ENCODE measurements at places on chromosomes 16 and 17. TPM values are rescaled to one million over a fixed set of nuclear protein-coding genes. Genes with fewer than 3 reads are reported as not detected.

DNA sequence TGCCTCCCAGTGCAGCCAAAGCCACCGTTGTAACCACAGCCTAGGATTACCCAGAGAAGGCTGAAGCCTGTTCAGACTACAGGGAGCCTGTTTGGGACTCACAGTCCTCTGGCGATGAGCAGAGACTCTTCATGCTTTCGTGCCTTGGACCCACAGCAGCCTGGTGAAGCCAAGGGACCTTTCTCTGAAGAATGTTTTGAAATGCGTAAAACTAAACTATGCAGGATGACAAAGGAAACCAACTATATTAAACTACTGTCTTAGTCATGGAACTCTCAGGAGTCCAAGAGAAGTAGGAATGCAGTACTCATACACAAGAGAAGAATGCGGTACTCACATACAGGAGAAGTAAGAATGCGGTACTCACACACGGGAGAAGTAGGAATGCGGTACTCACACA lies 20.9 kb downstream of the ABR start:
- no peak for DNase-seq

- no peak for DNase-seq
These were observed 253.4 kb downstream of the SHISA9 start for GRCh38 chr16:13154799-13155198.

DNA sequence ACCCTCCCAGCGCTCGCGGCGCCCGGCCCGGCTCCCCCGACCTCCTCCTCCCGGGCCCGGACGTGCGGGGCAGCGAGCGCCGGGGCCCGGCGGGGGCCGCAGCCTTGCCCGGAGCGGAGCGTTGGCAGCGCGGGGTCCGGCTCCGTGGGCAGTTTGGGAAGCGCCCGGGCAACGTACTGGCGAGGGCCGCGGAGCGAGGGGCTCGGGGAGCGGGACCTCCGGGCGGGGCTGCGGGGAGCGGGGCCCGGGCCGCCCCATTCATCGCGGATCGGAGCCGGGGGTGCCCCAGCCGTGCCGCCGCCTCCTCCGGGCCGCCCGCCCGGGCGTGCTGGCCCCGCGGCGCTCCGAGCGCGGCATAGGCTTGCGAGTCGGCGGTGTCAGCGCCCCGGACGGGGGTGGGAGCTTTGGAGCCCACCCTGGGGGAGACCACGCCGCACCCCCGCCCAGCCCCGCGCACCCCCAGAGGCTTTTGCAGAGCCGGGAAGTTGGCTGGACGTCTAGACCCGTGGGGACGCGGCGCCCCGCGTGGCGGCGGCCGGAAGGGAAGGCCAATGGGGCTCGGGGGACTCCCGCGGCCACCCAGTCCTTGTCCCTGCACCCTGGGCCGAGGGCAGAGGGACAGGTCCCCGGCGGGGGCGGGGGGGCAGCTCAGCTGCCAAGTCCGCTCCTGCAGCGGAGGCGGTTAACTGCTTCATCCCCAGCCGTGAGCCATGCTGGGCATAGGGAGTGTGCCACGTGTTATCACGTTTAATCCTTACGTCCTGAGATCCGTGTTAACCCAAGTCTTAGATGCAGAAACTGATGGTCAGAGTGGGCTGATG lies 852 bp downstream of the ZNF469 start:
- peak; percentile 27 for DNase-seq

DNA sequence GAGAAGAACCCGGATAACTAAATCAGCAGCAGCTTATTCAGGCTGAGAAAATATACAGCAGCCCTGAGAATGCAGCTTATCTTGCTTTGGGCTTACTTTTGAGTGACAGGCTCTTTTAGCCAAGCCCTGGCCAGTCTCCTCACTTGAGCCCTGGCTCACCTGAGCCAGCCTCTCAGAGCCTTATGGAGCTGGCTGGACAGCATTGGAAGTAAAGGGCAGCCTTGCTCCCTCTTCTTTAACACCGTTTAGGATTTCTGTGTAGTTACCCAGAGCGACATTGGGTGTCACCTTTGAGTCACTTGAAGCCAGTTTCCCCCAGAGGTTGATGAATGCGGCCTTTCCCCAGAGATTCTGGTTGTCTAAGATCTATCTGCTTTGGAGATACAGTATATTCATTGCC lies 7.7 kb upstream of the NPIPB2 start:
- peak; percentile 9 for DNase-seq

DNA sequence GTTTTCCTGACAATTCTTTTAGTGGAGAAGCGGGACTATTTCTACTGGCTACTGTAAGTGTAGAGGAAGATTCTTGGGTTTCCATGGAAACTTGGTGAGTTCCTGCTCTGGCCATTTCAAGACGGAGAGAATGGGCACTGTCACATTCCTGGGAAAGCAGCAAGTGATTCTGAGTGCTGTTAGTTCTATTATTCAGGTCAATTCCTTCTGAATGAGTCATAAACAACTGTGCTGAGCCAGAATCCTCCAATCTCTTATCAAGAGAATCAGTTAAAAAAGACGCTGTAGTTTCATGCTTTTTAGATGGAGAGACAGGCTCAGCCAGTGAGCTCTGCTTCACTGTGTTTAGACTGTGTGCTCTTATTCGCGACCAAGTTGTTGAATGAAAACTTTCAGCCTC lies 19.6 kb downstream of the AKAP10 start:
- no peak for DNase-seq

- no peak for DNase-seq
These were observed 12.6 kb downstream of the UTS2R start for GRCh38 chr17:82384051-82384729.

DNA sequence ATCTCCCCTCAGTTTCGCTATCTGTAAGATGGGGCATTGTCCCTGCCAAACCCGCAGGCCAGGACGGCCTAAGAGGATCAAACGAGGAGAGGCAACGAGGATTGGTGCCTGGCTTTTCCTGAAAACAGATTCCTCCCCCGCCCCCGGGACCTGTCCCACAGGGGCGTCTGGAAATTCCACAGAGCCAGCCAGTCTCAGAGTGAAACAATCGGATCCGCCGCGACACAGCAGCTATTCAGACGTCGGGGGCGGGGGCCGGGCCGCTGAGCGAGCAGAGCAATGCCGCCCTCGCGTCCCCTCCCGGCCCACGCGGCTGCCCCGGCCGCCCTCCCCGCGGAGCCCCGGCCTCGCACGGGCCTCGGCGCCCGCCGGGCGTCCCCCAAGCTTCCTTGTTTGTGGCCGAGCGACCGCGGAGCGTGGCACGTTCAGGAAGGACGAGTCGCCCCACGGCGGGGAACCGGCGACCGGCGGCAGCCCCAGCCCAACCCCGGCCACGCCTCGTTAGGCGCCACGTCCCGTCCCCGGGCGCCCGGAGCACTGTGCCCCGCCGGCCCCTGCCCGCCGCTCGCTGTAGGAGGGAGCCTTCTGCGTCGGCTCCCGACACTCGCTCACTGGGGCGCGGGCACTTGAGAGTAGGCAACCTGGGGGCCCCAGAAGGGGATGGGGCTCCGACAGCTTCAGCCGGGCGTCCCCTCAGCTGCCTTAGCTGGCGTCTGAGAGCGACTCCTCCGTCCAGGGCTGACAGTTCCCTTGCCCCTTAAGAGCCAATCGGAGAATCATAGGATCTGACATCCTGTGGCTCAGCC lies 29.6 kb upstream of the PHOSPHO1 start:
- peak; percentile 63 for DNase-seq

DNA sequence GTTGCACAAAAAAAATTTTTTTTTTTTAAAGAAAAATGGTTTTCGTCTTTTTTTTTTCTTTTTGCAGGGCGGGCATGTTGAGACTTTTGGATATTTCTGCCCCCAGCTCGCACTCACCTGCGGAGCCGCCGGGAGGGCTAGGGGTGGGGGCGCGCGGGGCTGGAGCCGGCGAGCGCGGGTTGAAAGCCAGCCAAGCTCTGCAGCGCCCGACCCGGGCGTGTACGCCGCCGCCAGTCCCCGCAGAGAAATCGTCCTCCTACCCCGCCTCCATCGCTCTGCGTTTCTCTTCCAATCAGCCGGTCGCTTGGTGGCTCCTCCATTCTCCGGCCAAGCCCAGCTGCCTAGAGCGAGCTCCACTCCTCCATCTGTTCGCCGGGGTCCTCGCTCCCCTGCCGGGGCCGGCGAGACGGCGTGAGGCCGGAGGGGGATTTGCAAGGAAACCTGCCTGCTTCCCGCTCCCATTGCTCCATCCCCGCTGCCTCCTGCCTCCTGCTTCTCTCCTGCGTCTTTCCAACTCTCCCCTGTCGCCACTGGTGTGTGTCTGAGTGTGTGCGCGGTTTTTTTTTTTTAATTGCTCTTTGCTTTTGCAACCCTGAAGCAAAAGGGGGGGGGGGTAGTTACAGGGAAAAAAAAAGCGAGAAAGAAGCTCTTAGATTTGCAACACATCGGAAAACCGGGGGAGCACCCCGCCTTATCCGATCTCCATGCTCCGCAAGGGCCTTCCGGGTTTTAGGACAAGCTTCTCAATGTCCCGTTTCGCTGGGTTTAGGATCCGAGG lies 1.8 kb upstream of the UBTF start:
- peak; percentile 85 for DNase-seq

GRCh38 chr16:47057630-47057993 lies 84.1 kb upstream of the DNAJA2 start:
- no peak for DNase-seq

Gene ABAT
- 12.8 TPM for total RNA-seq

Gene VAT1L
- not detected for total RNA-seq

Gene GJD3
- not detected for total RNA-seq

Gene GAST
- not detected for total RNA-seq

Gene TBC1D3K
- not detected for total RNA-seq

Gene CFAP52
- total RNA-seq: 0.77 TPM

Gene NLE1
- total RNA-seq: 24.3 TPM

Data from activated T-cell treated with anti-CD3 and anti-CD28 coated beads, Interleukin-2, amount 50 U/mL, for 72 hours (primary cell).